ENCODE measurements at places on chromosomes 7 and 10. TPM values are rescaled to one million over a fixed set of nuclear protein-coding genes. Genes with fewer than 3 reads are reported as not detected.

SUGCT gene
- polyA plus RNA-seq = 12.5 TPM

COPS6 gene
- 265 TPM for polyA plus RNA-seq

TWIST1 gene
- 19.4 TPM for polyA plus RNA-seq

ANKRD61 gene
- polyA plus RNA-seq = 0.22 TPM

EN2 gene
- not detected for polyA plus RNA-seq

DNA sequence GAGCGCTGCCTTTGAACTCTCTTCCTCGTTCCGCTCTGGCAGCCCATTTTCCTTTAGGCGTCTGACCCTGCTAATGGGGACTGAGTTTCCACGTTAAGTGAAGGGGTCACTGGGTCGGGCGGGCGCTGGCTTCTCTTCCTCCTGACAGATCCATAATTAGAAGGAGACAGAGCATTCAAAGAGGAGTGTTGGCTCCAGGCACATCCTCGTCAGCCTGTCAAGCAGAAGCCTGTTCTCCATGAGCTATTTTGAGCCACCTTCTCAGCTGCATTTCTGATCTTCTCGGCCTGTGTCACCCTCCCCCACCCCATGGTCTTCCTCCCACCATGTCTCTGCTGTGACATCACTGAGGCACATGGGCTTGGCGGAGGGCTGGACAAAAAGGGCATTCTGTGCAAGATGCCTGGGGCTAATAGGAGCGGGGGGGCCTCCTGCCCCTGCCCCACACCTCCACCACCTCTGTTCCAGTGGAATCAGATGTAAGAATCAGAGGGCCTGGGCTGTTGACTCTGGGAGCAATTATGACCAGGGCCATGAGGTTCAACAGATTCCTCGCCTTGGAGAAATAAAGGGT is 248.1 kb downstream of the PLXNA4 start:
- DNase-seq = no peak

- peak; percentile 39 for DNase-seq
Observed at GRCh38 chr7:25098096-25099046, 26.7 kb downstream of the CYCS start.

GRCh38 chr10:24249829-24250415 is 41.0 kb downstream of the KIAA1217 start:
- no peak for DNase-seq

DNA sequence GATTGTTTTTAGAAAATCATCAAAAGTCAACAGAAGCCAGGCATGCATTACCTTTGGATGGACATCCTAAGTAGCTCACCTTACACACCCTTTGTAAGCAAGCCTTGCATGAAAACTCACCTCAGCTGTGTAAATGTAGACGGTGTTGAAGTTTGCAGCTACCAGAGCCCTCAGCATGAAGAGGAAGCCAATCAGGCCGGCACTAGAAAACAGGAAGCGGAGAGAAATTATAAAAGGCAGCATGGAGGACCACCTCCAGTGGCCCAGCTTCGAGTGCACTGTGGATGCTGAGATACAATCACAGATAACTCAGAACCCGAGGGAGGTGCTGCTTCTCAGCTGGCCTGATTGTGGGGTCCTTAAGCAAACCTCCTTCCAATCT is 75.3 kb downstream of the SVOPL start:
- no peak for DNase-seq

- no peak for DNase-seq
Observed at GRCh38 chr10:30977385-30977784, 54.3 kb downstream of the ZNF438 start.

- DNase-seq = no peak
Observed at GRCh38 chr10:73932620-73933112, 21.7 kb downstream of the PLAU start.

DNA sequence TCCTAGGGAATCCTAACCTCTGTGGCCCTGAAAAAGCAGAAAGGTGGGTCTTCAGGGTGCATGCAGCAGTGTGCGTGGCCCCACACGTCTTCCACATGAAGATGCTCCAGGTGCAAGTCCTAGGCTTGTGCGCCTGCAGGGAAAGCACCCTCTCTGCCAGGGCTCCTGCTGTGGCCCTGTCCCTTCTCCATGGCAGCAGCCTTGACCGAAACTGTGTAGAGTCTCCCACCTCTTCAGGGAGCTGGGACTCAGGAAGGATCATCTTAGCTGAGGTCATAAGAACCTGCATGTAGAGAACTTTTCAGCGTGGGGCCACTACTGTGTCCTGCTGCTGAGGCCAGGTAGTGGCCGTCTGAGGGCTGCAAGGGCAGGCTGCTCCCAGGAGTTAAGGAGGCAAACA is 6.3 kb upstream of the CSGALNACT2 start:
- no peak for DNase-seq

DNA sequence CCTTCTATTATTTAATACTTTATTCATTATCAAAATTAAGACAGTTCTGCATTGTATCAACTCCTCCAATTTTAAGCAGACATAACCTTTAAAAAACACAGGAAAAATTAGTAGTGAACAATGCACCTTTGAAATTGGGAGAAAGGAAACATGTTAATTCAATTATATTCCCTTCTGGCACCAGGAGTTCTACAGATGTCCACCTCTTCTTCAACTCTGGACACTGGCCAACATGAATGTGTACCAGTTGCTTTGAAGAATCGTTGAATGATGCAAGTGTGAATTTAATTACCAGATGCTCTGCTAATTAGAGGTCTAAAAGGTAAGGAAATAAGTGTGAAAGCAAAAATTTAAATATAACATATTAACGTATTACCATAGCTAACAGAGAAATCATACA is 206.7 kb upstream of the IGFBP3 start:
- no peak for DNase-seq

DNA sequence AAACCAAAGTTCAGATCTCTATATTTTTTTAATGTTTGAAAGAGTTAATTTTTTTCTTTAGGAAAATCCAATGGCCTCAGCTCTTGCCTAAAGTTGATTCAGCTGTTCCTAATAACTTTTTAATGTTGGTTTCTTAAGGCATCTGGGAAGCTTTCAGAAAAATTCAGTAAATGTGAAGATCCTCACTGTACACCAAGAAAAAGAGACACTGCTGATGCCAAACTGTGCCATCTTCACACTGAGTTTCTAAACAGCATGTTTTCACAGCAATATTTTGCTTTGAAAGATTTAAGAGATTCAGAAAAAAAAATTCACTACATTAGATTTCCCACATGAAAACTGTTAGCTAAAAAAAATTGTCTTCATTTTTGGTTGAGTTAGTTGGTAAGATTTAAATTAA is 249.4 kb downstream of the NEBL start:
- no peak for DNase-seq

- DNase-seq = no peak
Observed at GRCh38 chr10:130935897-130936550, 375.5 kb downstream of the TCERG1L start.

DNA sequence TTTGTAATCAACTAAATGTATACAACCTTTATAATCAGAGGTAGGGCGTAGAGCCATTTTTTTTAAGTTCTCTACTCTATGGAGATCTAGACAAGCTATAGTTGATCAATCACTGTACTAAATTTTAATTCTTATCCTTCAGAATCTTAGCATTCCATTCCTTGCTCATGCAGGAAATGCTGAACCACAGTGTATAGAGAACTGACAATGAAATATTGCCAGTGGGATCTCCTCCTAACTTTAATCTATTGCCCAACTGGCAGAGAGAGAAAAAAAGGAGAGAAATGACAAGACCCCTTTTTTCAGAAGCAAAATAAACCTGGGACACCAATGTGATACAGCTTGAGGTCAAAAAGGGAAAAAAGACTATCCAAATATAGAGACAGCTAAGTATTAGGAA is 26.4 kb upstream of the PPP3CB start:
- no peak for DNase-seq
